ENCODE measurements at places on chromosomes 12 and 14.

- DNase-seq: no peak
Observed at GRCh38 chr12:48512855-48513254, 12.6 kb upstream of the OR8S1 start.

- DNase-seq: no peak
Observed at GRCh38 chr12:105477873-105478272, 147.4 kb downstream of the C12orf75 start.

GRCh38 chr12:51717326-51717925 lies 126.4 kb downstream of the SCN8A start:
- DNase-seq: no peak

DNA sequence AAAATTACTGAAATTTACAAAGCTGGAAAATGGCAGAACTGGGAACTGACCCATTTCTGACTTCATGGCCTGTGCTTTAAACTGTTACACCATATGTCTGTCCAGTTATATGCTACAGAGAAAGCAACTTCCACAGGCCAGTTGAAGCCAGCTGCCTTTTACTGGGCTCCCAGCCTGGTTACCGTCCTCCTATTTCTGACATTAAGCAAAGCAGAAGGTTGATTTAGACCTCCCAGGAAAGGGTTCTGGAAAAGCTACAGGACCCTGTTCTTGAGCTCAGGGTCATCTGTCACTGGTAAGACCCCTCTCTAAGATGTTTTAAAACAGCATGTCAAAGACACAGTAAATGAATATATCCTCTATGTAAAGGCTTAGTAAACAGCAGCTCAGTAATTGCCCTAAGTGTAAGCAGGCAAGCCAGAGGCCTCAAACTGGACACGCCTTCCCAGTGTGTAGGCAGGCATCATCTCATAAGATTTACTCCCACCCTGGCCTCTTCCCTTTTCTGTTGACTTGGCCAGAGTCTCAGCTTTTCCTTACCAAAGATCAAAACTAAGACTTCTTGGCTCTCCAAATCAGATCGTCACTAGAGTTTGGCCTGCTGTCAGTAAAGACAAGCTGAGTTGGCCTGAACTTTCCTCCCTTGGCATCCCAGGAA lies 55.4 kb upstream of the RNU6-8 start:
- DNase-seq: peak; percentile 11

DNA sequence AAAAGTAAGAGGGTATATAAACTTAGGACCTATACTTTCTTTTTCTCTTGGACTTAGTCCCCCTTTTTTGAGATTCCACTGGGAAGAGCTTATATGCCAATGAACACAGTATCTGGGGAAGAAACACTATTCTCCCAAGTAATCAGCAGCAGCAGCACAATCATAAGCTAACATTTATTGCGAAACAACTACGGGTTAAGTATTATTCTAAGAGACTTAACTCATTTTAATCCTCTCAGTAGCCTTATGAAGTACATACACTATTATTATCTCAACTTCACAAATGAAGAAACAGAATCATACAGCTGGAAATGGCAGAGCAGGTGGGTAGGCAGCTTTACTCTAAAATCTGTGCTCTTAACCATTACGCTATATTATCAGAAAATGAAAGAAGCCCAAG lies 27.9 kb downstream of the BAZ2A start:
- DNase-seq: peak; percentile 18

- DNase-seq: no peak
Observed at GRCh38 chr14:43481864-43482263, 1025.2 kb downstream of the FSCB start.

DNA sequence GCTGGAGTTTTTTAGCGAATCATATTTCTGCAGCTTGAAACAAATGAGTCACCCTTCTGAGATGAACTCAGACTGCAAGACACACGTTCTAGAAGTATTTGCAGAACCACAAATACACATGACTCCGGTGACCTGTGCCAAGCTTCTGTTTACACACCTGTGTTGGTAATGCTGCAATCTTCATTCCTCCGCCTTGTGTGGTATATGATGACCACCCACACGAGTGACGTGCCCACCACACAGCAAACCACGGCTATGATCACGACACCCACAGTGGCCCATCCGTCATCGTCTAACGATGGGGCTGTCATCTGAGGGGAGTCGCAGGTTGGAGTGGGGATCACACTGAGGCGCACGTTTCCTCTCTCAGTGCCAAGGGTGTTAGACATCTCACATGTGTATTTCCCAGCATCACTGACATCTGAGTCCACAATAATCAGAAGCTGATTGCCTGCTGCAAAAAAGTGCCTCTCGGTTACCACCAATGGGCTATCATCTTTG lies 43.0 kb downstream of the LRIG3 start:
- peak; percentile 98 for DNase-seq

DNA sequence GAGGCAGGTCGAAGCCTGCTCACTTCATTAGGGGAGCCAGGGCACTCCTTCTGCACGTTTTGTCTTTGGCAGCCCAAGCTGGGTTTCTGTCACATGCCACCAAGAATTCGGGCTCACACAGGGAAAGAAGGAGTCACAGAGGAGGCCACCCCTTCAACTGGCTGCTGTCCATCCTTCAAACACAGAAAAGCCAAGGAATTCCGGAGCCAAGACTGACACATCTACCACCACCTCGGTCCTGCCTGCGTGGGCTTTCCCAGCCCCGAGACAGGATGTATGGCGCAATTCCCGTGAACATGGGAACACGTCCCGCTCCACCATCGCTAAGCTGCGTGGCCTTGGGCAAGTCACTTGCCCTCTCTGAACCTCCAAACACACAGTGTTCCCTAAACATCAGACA lies 70.4 kb downstream of the NCOR2 start:
- peak; percentile 78 for DNase-seq

GRCh38 chr12:50249464-50250182 lies 33.7 kb downstream of the LIMA1 start:
- no peak for DNase-seq

GRCh38 chr14:61609884-61610283 lies 85.4 kb upstream of the HIF1A start:
- DNase-seq: no peak

DNA sequence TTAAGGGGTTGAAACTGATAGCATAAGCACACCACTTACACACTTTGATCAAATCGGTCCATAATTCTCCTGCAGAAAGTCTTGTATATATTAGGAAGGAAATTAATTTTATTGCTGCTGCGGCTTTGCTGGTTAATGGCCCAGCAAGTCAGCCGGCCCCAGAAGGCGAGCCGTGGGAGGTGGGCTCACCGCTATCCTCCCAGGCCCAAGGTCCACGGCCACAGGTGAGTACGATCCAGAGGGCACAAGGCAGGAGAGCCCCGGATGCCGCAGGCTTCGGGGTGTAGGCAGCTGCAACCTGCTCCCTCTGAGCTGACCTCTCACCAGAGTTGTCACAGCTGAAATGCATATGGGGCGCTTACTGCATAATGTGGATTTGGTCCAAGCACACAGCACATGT lies 165.7 kb downstream of the TBX5 start:
- no peak for DNase-seq

GRCh38 chr12:125890366-125890905 lies 825.2 kb downstream of the AACS start:
- no peak for DNase-seq

DNA sequence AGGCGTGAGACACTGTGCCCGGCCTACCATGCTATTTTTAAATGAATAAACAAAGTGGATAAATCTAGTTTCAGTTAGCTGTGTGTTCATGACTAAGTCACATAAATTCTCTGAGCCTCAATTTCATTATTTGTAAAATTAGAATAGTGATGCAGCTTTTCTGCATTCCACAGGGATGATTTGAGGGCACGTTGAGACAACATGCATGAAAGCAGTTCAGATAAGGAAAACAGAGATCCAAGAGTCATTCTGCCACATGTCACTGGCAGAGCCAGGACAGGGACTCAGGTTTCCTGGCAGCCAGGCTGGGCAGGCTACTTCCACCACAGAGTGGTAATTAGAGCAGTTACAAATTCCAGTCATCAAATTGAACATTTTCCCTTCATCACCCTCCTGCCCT lies 2.9 kb upstream of the PPP4R4 start:
- peak; percentile 12 for DNase-seq

DNA sequence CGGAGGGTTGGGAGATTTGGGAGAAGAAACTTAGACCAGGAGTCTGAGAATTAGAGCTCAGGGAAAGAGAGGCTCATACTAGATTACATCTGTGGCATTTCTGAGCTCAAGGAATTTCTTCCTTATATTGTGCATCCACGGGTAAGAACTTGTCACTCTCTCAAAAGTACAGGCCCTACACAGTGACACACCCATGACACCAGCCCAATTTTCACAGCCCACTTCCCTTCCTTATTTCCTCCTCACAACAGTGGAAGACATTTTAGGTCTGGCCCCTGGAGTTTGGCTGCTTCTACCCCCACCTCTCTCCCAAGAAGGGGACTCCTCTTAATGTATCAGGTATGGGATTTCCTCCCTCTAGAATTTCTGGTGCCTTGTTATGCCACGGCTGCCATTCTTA lies 9.2 kb upstream of the ZNF385A start:
- DNase-seq: no peak

GRCh38 chr14:105281371-105282097 lies 19.3 kb downstream of the BRF1 start:
- DNase-seq: peak; percentile 67

GRCh38 chr12:82047446-82047845 lies 288.3 kb upstream of the PPFIA2 start:
- peak; percentile 5 for DNase-seq

- no peak for DNase-seq
Observed at GRCh38 chr14:96069421-96069820, 30.3 kb downstream of the C14orf132 start.

DNA sequence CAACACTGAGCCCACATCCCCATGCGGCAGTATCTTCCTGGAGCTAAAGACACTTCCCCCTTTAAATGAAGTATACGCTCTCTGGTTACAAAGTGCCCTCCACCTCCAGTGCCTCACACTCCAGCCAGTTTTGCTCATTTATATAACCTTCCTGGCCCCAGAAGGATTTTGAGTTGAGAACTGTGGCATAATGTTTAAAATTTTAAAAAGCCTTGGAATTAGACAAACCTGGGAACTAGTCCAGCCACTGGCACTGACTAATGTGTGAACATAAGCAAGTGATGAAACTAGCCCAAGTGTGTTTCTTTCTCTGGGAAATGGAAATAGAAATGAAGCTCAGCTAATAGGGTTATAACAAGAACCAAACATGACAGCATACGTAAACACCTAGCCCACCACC lies 723.7 kb upstream of the USP15 start:
- DNase-seq: no peak

- DNase-seq: no peak
Observed at GRCh38 chr12:49568442-49569162, 660 bp upstream of the MCRS1 start.

DNA sequence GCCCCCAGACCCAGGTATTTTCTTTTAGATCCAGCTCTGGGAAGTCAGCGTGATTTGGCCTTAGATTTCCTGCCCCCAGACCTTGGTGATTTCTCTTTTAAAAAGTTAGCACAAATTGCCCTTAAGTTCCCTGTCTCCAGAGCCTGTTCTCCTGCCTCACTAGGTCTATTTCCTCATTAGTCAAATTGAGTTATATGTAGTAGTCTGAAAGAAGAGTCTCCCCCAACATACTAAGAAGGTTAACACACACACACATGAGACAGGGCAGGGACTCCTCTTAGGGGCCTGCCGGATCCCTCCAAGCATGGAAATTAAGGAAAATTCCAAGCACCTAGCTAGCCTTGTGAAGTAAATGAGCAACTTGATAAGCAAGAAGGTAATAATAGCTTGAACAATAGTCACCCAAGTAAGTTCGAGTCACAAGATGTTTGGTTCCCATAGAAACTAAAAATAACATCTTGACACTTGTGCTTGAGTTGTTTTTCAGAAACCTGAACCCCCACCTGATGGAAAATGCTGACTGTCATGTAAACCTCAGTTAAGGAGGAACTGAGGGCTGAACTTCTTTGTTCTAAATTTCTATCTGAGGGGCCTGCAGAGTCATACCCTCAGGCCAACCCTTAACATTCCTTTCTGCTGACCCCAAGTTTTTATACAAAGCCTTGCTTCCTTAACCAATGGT lies 51.6 kb downstream of the CAND1 start:
- peak; percentile 15 for DNase-seq

DNA sequence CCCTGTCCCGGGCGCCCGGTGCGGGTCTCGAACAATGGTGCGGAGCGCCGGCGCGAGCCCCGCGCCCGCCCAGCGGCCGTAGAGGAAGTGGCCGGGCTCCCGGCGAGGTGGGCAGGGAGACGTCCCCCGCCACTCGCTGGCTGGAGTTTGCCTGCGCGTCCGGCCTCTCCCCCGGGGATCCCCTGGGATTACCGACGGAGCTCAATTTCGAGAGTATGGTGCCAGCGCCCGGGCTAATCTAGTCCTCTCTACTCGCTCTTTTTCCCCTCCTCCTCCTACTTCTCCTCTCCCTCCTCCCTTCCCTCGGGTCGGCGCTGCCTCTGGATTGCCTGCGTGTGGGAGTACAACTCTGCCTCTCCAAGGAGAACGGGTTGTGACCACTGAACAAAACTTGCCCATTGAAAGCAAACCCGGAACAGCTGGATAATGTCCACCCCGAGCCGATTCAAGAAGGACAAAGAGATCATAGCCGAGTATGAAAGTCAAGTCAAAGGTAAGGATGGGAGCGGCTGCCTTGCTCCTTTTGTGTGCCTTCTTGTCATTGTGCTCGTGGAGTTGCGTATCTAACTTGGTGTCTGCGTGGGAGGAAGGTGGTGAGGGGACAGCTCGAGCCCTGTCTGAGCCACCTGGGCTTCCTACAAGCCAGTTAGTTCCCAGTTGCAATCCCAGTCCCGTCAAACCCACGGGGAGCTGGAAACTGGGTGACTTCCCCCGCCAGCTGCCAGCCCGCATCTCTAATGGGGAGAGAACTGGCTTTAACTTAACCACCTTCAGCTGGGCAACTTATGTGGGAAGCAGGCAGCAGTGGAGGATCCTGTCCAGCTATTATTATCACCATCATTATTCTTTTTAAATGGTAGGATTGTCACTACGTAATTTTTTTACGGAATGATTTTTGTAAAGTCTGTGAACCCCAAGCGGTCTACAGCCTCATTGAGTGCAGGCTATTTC lies at the start of gene SRGAP1:
SRGAP1 (plus strand) TSS at position 310 of the 951 bp plus-strand sequence; CDS start at position 427, 117 bp downstream.
- DNase-seq: peak; percentile 78

All from iris pigment epithelial cell (primary cell).